ENCODE measurements at places on chromosomes 2 and 18.
A peak's percentile ranks its signal among the peaks of the same experiment; 100 is the strongest.

GRCh38 chr2:45119855-45120254 is 110.6 kb upstream of the SIX2 start:
- DNase-seq: no peak

DNA sequence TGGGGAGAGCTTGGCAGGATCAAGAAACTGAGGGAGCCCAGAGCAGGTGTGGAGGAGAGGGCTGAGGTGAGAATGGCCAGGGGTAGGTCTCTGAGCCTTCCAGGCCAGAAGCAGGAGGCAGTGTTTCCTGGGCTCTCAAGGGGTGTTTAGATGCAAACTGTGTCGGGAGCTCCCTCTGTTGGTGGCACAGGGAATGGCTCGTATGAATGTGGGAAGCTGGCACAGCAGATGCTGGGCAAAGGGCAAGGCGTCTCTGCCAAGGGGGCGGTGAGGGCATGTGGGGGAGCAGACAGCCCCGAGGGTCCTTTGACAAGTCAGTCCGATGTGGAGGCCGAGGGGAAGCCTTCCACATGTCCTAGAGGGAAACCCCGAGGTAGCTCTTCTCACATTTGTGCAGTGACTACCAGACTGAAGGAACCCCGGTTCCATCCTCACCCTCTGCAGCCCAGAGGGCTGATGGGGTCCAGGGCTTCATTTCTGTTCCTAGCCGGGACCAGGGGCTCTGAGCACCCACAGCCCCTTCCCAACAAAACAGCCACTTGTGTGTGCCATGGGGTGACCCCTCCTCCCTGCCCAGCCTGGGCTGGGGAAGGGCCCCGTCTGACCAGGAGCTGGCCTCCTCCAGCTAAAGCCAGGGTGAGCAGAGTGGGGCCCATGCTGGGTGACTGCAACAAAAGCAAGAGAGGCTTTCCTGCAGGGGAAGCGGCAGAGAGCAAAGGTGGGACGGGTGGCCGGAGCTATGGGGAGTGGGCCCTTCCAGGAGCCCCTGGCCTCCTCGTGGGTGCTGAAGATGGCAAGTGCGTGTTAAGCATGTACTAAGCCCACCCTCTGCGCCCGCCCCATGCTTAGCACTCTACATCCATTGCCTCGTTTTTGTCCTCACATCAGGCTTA is 103.4 kb downstream of the SEPTIN10 start:
- peak; percentile 73 for DNase-seq

- no peak for DNase-seq
Measured at GRCh38 chr2:233129351-233129978, 69.3 kb downstream of the INPP5D start.

DNA sequence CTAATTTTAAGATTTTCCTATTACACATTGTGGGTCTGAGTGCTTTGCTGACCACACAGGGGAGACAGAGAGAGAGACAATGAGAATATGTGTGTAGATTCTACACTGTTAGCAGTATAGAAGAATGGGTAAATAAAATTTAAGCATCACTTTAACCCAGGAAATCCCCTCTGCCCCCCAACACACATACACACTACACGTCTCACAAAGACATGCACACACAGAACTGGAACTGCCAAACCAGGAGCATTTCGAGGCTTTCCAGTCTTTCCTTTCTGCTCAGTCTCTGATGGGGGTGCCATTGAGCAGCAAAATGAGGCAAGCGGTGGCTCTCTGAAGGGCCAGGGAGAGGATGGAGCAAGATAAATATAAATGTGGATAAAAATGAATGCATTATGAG is 2.5 kb downstream of the MERTK start:
- no peak for DNase-seq

- no peak for DNase-seq
Measured at GRCh38 chr2:38722271-38723061, 28.7 kb downstream of the SRSF7 start.

- no peak for DNase-seq
Measured at GRCh38 chr2:150482111-150482510, 5.4 kb downstream of the RND3 start.

GRCh38 chr2:101026253-101026701 is 24.2 kb downstream of the RPL31 start:
- no peak for DNase-seq

GRCh38 chr2:181038796-181039195 is 58.4 kb downstream of the UBE2E3 start:
- no peak for DNase-seq

DNA sequence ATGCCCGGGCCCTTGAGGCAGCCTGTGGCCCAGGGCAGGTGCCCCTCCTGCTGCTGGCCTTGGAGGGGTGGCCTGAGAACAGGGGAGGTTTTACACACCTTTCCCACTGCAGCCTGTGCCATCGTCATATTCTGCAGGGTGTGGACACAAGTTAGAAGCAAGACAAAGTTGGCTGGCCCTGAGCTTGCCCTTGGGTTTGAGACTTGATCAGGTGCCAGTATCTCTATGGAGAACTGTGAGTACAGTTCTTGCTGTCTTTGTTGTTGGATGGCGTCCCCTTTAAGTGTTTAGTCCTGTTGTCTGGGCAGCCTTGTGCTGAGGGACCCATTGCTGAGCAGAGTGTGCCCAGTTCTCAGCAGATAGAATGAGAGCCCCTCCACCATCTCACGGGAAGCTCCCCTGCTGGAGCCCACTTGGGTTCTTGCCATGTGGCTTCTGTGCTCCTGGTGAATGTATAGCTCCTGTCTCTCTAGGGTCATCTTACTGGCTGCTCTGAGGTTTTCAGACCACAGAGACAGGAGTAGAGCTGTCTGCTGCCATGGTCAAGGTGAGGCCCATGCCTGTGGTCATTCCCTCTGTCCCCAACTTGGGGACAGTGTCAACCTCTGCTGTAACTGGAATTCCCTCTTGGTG is 115.9 kb downstream of the SH3RF3 start:
- DNase-seq: no peak

GRCh38 chr2:156903335-156903734 is 354.2 kb upstream of the GALNT5 start:
- DNase-seq: no peak

- DNase-seq: peak; percentile 88
Measured at GRCh38 chr2:205682239-205682970, at the start of gene NRP2. Gene NRP2, plus strand, starts transcription at chr2:205682501. Its CDS starts 790 bp downstream, at chr2:205683291.

DNA sequence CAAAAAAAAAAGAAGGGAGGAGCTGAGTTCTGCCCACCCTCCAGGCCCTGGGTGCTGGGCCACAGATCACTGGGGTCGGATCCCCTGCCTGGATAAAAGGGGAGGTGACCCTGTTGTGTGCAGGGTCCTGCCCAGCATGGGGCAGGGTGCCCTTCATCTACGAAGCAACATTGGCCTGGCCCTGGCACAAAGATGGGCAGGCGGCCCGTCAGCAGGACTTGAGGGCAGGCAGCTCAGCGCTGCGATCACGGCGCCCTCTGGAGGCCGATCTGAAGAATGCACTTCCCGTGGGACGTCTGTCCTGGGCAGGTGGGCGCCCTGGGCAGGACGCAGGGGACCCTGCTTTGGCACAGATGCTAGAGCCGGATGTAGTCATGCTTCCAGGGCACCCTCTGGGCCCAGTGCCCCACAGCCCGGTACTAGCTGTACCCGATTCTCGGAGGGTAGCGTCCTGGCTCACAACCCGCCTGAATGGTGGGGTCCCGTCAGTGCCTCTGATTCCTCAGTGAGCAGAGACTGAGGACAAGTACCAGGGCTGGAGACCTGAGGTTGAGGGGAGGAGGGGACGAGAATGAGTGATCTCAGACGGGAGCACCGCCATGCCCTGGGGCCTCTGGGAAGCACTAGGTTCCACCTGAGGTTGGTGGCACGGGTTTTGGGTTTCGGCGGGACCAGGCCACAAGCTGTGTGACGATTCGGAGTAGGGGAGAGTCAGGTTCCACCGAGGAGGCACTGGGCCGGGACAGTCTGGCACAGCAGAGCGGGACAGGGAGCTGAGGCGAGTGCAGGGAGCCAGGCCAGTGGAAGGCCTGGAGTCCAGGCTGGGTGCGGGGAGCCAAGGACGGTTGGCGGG is 18.0 kb downstream of the ARID5A start:
- DNase-seq: peak; percentile 53

DNA sequence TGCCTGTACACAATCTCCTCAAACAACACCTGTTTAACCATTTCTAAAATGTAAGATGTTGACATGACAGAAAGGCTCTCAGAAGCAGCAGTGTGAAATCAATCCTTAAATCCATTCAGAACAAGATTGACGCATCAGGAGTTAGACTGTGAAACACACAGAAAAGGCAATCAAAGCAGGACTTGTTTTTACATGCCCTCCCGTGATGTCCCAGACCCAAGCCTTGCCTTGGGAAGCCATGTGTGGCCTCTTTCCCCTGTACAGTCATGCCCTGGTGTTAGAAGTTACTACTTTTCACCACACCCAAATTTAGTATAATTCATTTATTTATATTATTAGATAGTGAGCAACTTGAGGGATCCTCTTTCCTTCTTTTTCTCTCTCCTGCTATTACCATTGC is 115.7 kb downstream of the NCKAP5 start:
- no peak for DNase-seq

DNA sequence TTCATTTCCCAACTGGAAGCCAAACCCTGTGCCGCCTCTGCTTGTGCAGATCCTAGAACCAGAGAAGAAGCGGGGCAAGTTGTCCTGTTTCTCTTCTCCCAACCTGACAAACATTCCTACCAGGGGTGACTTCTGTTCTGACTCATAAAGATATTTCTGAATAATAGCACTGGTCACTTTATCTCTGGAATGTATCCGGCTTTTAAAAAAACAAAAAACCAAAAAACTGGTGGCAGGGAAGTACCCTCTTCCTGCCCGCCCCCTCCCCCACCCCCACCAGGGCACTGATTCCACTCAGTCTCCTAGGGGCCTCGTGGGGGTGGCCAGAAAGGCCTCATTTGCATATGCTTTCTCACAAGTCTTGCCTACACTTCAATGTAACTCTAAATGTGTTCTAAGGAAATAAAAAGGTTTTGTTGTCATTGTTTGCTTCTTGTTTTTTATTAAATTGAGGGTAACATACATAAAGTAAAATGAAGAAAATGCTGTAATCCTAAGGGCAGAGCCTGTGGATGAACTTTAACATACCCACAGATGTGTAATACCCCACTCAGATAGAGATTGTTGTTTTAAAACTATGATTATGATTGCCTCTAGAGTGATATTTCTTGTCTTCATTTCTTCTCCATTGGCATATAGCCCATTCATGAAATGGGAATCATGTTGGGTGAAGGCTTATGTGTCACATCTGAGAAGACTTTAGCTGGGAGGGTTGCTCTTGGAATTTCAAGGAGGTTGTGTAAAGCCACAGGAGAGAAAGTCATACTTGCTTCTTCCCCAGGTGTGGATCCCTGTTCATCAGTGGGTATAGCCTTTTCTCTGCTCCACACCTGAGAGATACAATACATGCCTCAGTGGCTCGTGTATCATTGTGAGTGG is 5.3 kb upstream of the FOSL2 start:
- DNase-seq: no peak

DNA sequence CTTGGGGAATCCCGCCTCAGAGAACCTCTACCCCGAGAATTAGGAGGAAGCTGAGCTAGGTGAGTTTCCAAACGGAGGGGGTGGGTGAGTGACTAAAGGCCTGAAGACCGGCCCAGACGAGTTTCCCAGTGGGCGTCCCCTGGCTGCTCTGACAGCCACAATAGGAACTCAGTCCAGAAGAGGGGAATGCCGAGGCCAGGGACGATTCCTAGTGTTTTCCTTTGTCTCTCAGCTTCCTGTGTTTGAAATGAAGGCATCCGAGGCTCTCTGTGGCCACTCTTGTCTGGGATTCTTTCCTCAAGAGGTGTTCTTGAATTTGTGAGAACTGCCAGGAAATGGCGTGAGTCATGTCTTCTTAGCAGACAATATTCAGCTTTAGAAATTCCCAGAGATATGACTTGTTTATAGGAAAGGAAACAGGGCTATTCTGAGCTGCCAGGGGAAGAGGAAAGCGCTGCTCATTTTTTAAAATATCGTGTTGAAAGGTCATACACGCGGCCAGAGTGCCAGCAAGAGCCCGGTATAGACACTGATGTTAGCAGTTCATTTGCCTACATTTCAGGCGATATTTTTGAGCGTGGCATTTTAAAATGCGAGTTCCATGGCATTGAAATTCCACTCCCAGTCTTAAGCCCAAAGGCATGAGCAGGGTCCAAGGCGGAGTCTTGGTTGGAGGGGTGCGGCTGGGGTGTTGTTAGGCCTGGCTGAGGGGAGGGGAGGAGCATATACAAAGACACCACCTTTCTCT is 169.1 kb upstream of the KLF7 start:
- peak; percentile 47 for DNase-seq

GRCh38 chr2:117536139-117536538 is 278.4 kb upstream of the DDX18 start:
- DNase-seq: no peak

GRCh38 chr18:72772916-72773315 is 94.9 kb downstream of the NETO1 start:
- DNase-seq: no peak

DNA sequence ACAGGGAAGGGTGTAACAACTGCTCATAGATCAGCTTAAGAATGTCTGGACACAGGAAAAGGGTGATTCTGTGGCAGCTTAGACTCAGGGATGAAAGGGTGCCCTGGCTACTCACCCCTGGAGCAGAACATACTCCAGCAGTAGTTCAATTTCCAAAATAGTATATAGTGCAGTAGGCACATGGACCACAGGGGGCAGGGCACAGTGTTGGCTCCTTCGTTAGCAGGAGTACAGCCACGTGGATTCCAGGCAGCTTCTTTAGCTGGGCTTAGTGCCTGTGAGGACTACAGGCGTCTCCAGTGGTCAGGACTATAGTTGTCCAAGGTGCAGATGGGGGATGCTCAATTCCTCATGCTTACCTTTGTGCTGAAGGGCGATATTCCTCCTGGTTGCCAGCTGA is 277.5 kb upstream of the DDX18 start:
- DNase-seq: no peak

DNA sequence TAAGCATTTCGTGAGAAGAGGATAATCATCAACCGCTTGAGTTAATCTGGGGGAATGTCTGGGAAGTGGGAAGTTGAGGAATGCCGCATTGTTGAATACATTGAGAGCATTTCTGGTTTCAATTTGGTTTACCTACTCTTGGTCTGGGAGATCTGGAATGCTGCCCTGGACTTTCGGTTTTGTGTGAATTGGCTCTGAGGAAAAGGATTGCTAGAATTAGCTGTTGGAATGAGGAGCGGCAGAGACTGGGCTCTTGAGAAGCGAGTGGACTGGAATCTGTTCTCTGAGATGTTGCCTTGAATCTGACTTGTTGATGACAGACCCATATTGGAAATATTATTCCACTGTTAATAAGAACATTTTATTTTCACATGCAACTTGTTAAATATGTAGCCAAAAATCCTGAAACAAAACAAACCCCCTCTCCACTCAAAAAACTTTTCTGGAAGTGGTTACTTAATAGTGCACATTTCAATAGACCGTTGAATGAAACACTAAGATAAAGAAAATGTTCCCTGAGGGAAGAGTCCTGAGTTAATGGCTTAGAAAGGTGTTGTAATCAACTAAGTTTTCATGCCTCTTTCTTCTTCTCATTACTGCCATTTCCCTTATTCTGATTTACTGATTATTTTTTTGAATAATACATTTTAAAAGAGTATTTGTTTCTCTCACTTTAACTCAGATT is 50.8 kb downstream of the PTPRM start:
- DNase-seq: peak; percentile 76

- no peak for DNase-seq
Measured at GRCh38 chr2:8211384-8211783, 470.5 kb upstream of the ID2 start.
